ENCODE measurements at places on chromosomes 3 and 15.

DNA sequence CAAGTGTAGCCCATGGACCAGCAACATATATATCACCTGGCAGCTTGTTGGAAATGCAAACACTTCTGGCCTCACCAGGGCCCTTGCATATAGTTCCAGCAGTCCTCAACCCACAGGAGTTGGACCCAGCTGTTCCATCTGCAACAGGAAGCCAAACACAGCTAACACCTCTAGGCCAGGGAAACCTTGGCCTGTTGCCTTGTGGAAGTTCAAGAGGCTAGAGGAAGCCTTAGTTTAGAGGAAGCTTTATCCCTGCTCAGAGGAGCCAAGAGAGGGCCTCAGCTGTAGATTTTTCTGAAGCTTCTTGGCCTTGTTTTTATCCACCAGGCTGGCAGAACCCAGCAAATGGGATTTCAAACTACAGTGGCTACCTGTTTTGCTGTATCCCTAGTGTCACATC is 11.4 kb downstream of the FHIT start:
- DNase-seq: no peak

- peak; percentile 92 for DNase-seq
These were observed 72.9 kb upstream of the ATP2C1 start for GRCh38 chr3:130820976-130821375.

DNA sequence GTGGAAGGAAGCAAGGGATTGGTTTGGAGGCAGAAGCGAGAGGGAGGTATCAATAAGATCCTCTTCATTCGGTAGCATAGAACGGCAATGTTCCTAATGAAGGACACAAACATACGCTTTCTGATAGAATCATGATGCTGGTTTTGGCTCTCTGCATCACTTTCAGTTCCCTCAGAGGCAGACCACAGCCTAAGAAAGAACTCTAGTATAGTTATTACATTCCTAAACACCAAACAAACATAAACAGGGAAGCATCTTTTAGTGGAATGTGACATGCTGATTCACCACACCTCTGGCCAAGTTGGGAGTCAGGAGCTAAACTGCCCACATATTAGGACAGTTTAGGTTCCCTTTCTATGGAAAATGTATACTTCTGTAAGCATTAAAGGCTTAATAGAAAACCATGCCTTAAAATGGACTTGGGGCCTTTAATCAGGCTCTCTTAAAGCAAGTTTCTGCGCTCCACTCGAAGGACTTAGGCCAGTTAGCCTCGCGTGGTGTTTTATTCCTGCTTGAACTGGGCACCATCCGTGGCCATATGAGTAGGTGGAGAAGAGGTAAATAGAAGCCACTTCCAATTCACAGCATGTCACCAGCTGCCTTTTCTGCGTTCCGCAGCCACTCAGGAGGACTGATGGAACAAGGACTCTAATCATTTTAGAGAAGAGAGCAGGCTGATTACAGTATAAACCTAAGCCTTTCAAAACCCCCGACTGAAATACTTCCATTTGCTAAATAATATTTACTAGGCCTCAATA is 53.7 kb downstream of the CD47 start:
- DNase-seq: peak; percentile 2

GRCh38 chr15:36465304-36465703 is 114.1 kb upstream of the CDIN1 start:
- no peak for DNase-seq

GRCh38 chr3:50336452-50337174 is 4.0 kb downstream of the RASSF1 start:
- no peak for DNase-seq

DNA sequence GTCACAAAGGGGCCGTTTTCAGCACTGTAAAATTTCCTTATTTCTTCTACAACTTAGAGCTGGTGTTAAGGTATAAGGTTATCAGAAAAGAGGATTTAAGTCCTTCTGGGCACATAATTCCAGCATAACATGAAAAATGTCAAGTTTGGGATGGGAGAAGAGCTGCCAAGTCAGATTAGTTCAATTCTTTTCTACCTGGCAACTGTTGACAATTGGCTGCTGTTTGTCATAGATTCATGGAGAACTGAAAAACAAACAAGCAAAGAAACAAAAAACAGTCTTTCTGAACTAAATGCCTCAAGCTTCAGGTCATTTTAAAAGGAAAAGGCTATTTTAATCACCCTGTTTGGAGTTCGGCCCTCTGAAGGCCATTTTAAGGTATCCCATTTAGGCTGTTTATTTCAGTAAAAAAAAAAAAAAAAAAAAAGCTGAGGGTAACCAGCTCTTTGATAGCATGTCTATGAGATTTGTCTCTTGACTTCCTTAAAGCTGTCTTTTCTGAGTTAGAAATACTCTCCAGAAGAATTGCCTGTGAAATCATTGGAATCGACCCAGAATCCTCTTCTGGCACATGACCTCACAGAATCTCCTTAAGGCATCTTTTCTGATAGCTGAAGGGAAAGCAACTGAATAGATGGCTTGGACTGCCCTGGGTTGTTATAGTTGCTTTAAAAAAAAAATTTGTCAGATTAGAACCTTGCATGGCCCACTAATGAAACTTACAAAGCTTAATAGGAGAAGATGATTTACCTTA is 173.3 kb downstream of the SEMA6D start:
- no peak for DNase-seq

- DNase-seq: peak; percentile 60
These were observed 160.1 kb upstream of the IL12A start for GRCh38 chr3:159828542-159828943.

- DNase-seq: no peak
These were observed 136.9 kb downstream of the FRMD5 start for GRCh38 chr15:44058126-44058525.

- no peak for DNase-seq
These were observed 24.4 kb downstream of the DTWD1 start for GRCh38 chr15:49645277-49645676.

DNA sequence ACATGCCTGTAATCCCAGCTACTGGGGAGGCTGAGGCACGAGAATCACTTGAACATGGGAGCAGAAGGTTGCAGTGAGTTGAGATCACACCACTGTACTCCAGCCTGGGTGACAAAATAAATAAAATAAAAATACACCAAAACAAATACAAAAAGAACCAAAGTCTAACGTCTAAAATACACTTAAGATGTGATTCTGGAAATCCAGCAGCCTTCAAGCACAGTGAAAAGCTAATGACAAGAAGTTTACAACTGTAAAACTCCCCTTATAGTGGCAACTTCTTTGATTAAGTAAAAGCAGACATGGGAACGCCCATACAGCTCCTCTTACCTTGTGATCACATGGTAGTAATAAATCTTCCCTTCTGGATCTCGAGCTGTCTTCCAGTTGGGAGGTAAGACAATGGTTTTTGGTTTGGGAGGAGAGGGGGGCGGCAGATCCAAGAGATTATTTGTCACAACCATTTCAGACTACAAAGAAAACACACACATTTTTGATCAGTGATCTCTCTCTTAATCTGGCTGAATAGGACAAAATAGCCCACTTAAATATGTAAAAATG is 62.8 kb downstream of the NBEAL2 start:
- DNase-seq: no peak

- no peak for DNase-seq
These were observed 65.8 kb downstream of the CADPS start for GRCh38 chr3:62809369-62809768.

- no peak for DNase-seq
These were observed 31.8 kb downstream of the GPR171 start for GRCh38 chr3:151171145-151171757.

DNA sequence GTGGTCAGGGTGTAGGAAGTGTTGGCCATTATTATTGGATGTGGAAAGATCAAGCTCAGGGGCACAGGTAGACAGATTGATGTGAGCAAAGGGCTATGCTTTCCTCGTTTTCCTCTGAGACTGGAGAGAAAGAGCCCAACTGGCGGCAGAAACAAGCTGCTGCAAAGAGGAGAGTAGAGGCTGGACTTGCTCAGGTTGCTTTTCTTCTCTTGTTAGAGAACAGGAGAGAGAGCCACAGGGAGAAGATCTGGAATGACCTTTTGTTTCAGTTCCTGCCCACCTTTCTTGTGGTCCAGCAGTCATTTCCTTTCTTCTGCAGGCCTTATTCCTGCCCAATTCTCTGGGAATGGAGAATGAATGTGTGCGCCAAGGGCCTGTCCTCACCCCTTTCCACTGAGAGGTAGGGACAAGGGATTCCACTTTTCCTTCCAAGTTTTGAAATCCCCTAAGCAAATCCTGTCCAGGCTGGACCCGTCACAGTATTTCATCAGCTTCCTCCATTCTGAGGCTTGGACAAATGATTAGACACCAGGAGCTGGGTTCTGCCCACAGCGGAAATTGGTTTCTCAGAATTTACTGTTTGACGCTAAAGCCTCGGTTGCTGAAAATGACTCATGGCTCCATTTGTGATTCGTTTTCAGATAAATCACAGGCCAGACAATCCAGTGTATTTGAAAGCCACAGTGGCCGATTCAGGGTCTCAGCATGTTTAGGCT is 16.1 kb downstream of the ZNF80 start:
- DNase-seq: no peak

DNA sequence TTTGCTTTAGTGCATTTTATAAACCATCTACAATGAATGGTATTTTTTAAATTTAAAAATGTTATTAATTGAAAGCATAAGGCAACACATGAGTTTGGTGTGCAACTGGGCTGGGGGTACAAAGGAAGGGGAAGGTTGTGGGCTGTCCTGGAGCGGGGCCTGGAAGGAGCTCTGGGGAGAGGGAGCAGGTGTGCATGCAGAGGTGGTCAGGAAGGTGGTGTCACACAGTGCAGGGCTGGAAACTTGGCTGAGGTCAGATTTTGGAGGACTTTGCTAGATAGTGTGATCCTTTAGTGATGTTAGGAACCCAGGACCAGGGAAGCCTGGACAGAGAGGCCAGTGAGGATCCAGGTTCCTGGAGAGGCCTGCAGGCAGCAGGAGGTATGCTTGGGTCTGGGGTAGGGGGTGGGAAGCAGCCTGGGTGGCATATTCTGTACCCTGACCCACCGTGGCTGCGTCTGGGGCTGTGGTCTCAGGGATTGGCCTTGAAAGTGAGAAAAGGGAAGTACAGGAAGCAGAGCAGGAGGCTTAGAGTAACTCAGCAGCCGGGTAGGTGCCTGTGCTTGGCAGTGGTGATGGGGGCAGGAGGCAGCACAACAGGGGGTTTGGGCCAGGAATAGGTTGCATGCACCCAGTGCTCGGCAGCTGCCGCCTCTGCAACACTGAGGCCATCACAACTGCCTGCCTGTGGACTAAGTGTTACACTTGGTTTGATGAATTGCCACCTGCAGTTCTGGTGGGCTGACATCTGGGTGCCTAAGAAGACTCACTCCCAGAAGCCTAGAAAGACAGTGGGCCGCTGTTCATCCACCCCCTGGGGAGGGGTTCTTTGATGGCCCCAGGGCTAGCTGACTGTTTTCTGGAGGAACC is 33.0 kb downstream of the KY start:
- no peak for DNase-seq

GRCh38 chr15:70576276-70576675 is 187.1 kb downstream of the UACA start:
- no peak for DNase-seq

- DNase-seq: no peak
These were observed 76.3 kb downstream of the RAB11A start for GRCh38 chr15:65945616-65946015.

DNA sequence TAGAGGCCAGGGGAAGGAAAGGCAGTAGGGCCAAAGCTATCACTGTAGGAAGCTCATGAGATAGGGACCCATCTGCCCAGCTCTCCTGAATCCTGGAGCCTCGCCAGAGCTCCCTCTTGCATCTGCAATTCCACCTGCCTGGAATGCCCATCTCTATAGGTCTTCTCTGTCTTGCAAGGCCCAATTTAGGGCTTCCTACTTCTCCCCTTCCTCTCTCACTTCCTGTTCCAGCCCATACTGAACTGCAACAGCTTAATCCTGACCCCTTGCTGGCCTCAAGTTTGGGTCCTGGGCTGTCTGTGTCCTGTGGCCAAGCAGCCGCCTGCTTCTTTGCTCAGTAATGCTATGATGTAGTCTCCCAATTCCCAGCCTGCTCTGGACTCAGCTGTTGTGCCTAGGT is 3.6 kb upstream of the PTPN23 start:
- DNase-seq: no peak

- DNase-seq: no peak
These were observed 12.9 kb downstream of the DZIP3 start for GRCh38 chr3:108602249-108602934.

- DNase-seq: no peak
These were observed 582.2 kb upstream of the PPP2R3A start for GRCh38 chr3:135383301-135383700.

- DNase-seq: no peak
These were observed 95.9 kb upstream of the TNIK start for GRCh38 chr3:171556148-171556547.

DNA sequence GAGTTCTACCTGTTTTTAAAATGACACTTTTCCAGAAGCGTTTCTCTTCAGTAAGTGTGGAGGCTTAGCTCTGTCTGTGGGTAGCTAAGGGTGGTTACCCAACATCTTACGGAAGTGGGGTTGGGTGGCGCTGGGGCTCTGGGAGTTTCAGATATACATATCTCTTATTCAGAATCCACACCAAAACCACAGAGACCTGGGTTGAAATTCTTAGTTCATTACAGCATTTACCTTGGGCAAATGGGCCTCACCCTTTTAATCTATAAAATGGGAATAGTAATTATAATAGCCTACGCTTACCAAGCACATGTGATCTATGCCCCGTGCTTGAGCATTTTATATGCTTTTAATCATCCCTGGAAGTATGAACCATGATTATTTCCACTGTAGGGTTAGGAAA is 9.4 kb downstream of the PTPRG start:
- no peak for DNase-seq

DNA sequence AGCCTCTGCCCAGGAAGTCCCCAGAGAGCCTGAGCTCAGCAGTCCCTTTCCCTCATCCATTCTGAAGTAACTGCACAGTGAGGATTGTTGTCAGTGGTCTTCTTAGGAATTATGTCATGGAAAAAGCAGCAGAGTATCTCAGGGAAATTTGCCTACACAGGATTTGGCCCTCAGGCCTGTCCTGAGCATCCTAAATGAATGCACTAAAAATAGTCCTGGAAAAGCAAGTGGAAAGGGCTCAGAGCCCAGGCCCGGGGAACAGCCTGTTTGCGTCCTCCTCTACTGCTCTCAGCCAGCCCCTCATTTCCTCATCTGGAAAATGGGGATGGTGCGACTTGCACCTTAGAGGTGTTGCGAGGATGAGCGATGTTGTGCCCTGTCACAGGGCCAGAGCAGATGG is 21.6 kb downstream of the LYSMD4 start:
- DNase-seq: no peak

DNA sequence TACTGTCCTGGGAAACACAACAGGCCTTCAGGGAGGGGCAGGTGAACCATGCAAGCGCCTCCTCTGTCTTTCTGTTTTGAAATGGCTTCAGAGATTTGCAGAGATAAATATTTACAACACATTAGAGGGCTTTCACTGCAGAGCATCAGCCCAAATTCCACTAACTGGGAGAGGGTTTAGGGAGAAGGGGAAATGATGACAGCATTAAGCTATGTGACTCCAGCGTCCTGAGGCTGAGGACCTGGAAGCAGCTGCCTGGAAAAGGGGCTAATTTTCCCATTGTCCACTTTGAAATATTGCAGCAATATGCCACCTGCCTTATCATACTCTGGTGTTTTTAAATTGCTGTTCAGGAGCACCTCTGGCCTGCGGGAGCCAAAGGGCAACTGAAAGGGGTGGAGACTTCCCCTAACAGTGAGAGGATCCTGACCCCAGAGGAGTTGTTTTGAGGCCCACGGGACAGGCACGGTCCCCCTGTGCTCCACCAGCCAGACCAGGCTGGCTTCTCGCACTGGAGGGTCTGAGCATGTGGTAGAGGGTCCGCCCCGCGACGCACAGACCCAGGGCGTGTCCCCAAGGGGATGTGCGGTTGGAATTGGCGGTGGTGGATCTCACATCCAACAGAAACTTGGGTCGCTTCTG is 110.6 kb downstream of the XXYLT1 start:
- peak; percentile 30 for DNase-seq

GRCh38 chr15:77611767-77612166 is 20.9 kb downstream of the LINGO1 start:
- no peak for DNase-seq

GRCh38 chr3:88784925-88785324 is 322.5 kb upstream of the EPHA3 start:
- no peak for DNase-seq

Measured in SW480 (cell line).